Sigmoid colon (tissue), 7 donors: ENCODE measurements at places on chromosomes 11 and 22. TPM values are rescaled to one million over a fixed set of nuclear protein-coding genes. Genes with fewer than 3 reads are reported as not detected.

Gene ADORA2A
- 3.0 TPM for total RNA-seq

- H3K36me3 ChIP-seq: no peaks in the 10 kb centered on the region
- peaks cover 15% of the 10 kb centered on the region for H3K27me3 ChIP-seq
- no peak for DNase-seq
- no peaks in the 10 kb centered on the region for H3K4me1 ChIP-seq
Measured at GRCh38 chr11:115660030-115660805, 156.0 kb upstream of the CADM1 start.

GRCh38 chr11:63920939-63921417, 4.0 kb upstream of the RCOR2 start:
- DNase-seq: no peak
- H3K4me1 ChIP-seq: peaks cover 49% of the 10 kb centered on the region
- peak overlapping the region; percentile 85 for H3K27ac ChIP-seq
- no peaks in the 10 kb centered on the region for H3K27me3 ChIP-seq

GRCh38 chr11:36139767-36140166, 149.5 kb downstream of the COMMD9 start:
- no peak for DNase-seq
- no peak overlapping the region for H3K4me3 ChIP-seq
- no peaks in the 10 kb centered on the region for H3K36me3 ChIP-seq
- H3K27ac ChIP-seq: no peak overlapping the region

GRCh38 chr11:125886997-125887372, 483 bp upstream of the HYLS1 start:
- peak; percentile 74 for DNase-seq
- no peaks in the 10 kb centered on the region for H3K36me3 ChIP-seq
- no peaks in the 10 kb centered on the region for H3K27me3 ChIP-seq

DNA sequence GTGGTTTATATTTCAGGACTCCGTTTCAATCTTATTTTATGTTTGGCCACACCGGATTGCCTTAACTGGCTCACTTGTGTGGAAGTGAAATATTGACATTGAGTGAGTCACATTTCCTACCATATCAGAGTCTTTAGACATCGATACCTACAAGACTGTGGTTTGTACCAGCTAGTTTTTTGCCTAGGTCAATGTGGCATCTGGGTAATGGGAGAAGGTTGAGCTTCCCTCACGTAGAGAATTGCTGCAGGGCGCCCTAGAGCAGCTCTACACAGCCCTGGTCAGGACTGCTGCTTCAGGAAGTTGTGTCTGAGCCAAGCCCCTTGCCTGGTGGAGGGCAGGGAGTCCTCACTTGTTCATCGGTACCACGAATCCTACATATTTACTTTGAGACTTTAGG, 1.6 kb downstream of the GRAMD1B start:
- H3K27me3 ChIP-seq: peaks cover 18% of the 10 kb centered on the region
- no peak overlapping the region for H3K4me3 ChIP-seq
- no peak for DNase-seq
- no peaks in the 10 kb centered on the region for H3K4me1 ChIP-seq
- H3K27ac ChIP-seq: no peak overlapping the region

DNA sequence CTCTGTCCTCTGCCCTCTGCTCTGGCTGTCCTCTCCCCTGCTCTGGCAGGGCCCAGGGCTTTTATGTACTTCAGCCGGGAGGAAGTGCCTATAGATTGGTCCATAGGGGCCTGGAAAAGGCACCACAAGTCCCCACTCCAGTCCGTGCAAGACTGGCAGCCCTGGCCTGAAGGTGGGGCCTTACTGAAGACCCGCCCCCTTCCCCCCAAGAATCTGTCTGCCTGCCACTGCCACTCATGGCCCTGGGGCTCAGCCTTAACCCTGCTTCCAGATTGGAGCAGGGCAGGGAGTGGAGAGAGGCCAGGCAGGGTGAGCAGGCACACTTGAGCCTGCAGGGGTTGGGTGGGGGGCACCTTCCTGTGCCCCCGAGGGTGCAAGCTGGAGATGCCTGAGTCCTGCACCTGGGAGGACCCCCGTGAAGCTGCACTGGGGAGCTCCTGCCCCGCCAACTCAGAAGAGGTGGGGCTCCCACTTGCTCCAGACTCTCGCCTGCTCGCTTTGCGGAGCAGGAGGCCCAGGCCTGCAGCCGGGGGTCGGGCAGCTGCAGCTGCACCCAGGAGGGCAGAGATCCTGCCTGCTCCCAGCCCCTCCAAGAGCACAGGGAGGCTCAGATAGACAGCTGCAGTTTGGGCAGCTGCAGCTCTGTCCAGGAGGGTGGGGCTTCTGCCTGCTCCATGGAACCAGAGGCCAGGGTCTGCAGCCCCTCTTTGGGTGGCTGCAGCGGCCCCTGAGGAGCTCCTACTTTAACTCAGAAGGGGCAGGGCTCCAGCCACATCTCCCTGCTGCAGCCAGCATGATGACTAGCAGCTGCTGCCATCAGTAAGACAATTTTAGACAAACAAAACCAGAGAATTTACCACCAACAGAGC, 51.0 kb upstream of the SC5D start:
- DNase-seq: no peak
- no peak overlapping the region for H3K4me3 ChIP-seq
- H3K27me3 ChIP-seq: no peaks in the 10 kb centered on the region
- H3K27ac ChIP-seq: no peak overlapping the region
- H3K4me1 ChIP-seq: peaks cover 9% of the 10 kb centered on the region

GRCh38 chr11:2914455-2915195, 14.6 kb downstream of the PHLDA2 start:
- no peak overlapping the region for H3K27ac ChIP-seq
- peaks cover 2% of the 10 kb centered on the region for H3K27me3 ChIP-seq
- no peak for DNase-seq

GRCh38 chr11:35826949-35827348, 116.9 kb upstream of the LDLRAD3 start:
- H3K36me3 ChIP-seq: no peaks in the 10 kb centered on the region
- no peak overlapping the region for H3K27ac ChIP-seq
- no peak overlapping the region for H3K4me3 ChIP-seq
- DNase-seq: no peak
- H3K27me3 ChIP-seq: no peaks in the 10 kb centered on the region

DNA sequence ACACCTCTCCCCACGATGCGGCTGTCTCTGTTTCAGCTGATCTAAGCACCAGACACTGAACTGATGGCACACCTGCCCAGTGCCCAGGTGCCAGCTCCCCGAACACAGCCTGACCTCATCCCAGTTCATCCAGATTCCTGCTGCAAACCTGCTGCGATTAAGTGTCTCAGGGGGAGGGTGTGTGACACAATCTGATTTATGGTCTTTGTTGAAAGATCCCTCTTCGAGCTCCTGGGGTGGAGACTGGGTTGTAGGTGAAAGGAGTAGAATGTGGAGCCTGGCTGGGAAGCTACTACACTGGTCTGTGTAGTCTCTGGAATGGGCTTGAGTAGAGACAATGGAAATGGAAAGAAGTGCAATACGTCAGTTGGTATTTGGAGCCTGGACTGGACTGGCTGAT, 390.3 kb downstream of the SHANK2 start:
- no peaks in the 10 kb centered on the region for H3K36me3 ChIP-seq
- no peak overlapping the region for H3K4me3 ChIP-seq
- H3K27me3 ChIP-seq: no peaks in the 10 kb centered on the region
- DNase-seq: no peak
- H3K27ac ChIP-seq: no peak overlapping the region
